ENCODE measurements at places on chromosomes 1 and 21.

GRCh38 chr1:217059401-217059800 is 336.2 kb upstream of the ESRRG start:
- no peak for DNase-seq

GRCh38 chr21:15241997-15242736 is 177.4 kb upstream of the NRIP1 start:
- DNase-seq, result peak; percentile 37

GRCh38 chr1:80659161-80659560 is 1141.6 kb upstream of the ADGRL2 start:
- DNase-seq, result no peak

- DNase-seq, result no peak
Observed at GRCh38 chr1:6360517-6361070, 33.0 kb downstream of the ACOT7 start.

DNA sequence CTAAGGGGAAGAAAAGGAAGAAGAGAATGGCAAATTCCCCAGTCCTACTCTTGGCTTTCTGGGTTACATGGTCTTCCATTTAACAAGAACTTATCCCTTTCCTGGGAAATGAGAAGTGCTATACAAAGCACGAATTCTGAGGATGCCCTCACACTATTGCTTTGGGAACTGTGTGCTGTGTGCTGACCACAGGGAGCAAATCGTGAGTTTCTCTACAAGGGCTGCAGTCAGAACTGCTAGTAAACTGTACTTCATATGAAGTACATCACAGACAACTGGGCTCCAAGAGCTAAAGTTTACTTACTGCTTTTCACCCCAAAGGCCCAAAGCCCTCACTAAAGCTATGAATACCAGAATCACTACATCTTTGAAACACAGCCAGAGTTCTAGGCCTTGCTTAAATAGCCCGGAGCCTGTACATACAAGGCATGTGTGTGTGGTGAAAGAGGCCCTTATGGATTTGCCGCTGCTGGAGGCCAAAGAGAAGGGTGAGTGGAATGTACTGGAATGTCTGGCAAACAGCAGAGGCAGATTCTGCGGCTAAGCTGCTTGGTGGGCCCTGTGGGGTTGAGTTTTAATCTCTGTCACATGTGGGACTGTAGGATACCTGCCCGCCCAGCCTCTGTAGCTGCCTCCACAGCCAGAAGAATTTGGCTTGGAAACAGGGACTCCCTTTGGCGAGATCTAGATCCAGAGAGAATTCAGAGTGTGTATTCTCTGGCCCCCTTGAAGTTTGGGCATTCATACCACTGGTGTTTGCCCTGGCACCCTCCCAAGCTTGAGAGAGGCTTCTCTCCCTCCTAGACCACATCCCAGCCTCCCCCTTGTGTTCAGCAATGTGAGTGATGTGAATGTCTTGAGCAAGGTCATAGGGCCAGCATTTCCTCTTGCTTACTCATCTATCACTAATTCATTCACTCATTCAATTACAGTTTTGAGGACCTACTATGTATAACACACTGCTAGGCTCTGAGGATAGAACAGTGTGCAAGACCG is 21.9 kb upstream of the TRIM67 start:
- peak; percentile 48 for DNase-seq

GRCh38 chr1:201841265-201841912 is 12.4 kb downstream of the IPO9 start:
- DNase-seq, result no peak

GRCh38 chr1:6476483-6476882 is 10.5 kb upstream of the TNFRSF25 start:
- no peak for DNase-seq

- no peak for DNase-seq
Observed at GRCh38 chr1:56098946-56099345, 480.4 kb downstream of the PLPP3 start.

All from mammary epithelial cell (primary cell).